Natural killer cell (primary cell): ENCODE measurements at places on chromosomes 11 and 22. TPM values are rescaled to one million over a fixed set of nuclear protein-coding genes. Genes with fewer than 3 reads are reported as not detected.
A peak's percentile ranks its signal among the peaks of the same experiment; 100 is the strongest.

DNA sequence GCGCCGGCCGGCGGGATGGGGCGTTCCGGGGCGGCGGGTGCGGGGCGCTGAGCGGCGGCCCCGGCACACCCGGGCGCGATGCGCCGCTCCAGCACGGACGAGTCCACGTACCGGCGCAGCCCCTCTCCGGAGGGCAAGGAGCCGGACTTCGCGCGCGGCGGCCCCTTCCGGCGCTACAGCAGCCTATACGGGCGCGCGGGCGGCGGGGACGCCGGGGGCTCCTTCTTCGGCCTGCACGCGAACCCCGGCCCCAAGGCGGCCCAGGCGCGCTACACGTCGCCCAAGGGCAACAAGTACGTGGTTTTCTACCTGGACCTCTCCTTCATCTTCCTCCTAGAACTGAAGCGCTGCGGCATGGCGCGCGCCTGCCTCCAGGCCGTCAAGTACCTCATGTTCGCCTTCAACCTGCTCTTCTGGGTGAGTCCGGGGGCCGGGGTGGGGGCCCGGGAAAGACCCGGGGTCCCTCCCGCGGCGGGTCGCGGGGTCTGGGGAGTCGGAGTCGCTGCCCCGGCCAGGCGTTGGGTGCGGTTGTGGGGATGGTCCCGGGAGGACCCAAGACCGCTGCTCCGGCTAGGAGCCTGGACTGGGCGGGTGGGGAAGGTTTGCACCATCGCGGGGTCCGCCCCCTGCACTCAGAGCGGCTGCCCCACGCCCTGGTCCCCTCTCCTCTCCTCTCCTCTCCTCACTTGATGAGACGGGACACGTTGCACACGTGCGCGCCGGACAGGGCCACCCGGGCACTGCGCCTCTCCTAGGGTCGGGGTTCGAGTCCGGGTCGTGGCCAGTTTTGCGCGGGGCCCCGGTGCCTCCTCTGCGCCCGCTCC is 7.5 kb downstream of the TSPAN4 start:
- no peak for DNase-seq

The SLC25A17 gene
- total RNA-seq, result 10.0 TPM

GRCh38 chr22:48405741-48406140 is 1421.9 kb downstream of the BRD1 start:
- no peak for DNase-seq

- no peak for DNase-seq
Observed at GRCh38 chr11:74019104-74019738, 10.3 kb upstream of the UCP3 start.

- no peak for DNase-seq
Observed at GRCh38 chr11:35151683-35152280, 12.8 kb downstream of the CD44 start.

GRCh38 chr22:46000081-46001027 is 23.4 kb upstream of the WNT7B start:
- no peak for DNase-seq

- peak; percentile 51 for DNase-seq
Observed at GRCh38 chr22:50399751-50400331, 56.7 kb downstream of the PPP6R2 start.

The DDIAS gene
- 2.4 TPM for total RNA-seq

The CACNA1I gene
- total RNA-seq, result 0.72 TPM

- DNase-seq, result no peak
Observed at GRCh38 chr22:28488825-28489224, 190.8 kb downstream of the TTC28 start.

The NNMT gene
- 2.0 TPM for total RNA-seq

GRCh38 chr11:27926981-27927481 is 180.9 kb downstream of the KIF18A start:
- DNase-seq, result no peak

The MPPED1 gene
- total RNA-seq, result not detected

DNA sequence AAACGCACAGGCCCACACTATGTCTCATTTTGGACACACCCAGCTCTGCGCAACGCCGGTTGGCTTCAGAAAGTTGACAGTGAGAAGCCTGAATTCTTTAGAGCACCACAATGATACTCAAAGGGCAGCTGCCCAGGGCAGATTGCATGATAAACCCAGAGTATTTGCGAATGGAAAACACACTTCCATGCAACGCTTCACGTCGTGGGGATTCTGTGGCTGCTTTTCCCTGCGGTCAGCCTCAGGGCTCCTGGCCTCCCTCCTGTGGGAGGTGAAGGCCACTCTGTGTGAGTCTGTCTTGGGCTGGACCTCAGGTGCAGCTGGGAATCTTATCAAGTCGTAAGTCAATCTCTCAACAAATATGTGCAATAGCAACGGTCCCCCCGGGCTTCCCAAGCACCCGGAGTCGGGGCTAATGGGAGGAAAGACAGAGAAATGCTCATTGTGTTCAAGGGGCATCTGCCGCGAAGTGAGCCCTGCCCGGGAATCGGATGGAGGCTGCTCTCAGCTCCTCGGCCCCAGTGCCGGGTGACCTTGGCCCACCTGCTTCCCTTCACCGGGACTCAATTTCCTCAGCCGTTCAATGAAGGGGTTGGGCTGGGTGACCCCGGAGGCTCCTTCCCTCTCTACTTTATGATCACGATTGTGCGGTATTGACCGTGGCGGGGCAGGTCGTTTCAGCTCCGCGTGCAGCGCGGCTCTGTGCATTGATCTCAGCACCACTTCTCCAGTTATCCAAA is 623.6 kb downstream of the BRD1 start:
- DNase-seq, result no peak

The CRYAB gene
- total RNA-seq, result not detected

DNA sequence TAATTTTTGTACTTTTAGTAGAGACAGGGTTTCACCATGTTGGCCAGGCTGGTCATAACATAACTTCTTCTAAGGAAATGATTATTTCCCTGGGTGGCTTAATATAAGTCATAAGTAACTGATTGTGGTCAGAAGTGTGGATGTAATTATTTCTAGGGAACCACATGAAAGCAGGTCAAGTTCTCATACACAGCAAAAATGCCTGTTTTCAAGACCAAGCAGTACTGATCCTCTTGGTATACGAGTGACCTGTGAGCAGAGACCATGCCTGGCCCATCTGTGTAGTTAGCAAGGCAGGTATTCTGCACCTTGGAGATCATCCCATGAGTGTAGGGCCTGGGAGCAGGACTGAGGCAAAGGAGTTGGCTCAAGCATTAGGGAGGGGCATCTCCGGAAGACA is 32.5 kb upstream of the NUCB2 start:
- DNase-seq, result no peak

The RAG1 gene
- 0.96 TPM for total RNA-seq

DNA sequence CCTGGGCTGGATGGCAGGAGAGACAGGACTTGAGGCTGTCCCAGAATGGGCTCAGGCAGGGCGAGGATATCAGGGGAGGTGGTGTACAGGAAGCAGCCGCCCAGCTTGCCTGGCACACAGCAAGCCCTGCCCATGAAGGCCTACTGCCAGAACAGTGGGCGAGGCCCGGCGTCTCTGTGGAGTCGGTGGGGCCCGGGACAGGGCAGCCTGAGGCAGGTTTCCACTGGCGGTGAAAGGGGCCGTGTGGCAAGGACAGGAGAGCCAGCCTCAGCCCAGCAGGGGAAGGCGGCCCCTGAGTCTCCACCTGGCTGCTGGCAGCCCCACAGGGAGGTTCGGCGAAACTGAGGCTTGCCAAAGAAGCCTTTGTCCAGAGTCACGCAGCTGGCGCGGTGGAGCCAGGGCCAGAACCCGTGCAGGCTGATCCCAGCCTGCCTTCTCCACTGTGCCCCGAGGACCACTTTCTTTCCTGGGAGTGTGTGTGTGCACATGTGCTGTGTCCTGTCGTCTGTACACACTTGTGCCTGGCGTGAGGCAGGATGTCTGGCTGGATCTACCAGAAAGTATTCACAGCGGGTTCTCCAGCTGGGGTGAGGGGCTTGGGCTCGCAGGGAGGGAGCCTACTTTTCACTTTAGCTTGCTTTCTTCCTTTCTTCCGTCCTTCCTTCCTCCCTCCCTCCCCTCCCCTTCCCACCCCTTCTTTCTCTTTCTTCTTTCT is 1.2 kb downstream of the TSPO start:
- DNase-seq, result peak; percentile 44

GRCh38 chr11:20042811-20043341 is 117.4 kb downstream of the DBX1 start:
- no peak for DNase-seq

DNA sequence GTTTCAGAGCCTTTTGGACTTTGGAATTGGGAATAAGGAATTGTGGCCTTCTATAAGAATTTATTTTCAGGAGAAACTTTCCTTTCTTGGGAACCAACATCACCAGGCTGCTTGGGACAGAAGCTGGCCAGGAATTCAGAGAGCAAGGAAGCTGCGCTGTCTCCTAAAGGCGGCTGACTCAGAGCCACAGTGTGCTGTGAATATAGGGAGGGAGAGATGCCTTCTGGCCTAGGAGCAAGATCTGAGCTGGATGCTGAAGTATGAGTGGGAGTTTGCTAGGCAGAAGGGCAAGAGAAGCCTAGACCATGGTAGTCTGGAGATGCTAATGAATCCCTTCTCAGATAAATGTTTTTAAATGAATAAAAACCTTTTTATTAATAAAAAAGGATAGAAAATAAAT is 213.7 kb upstream of the TBCEL start:
- DNase-seq, result no peak

DNA sequence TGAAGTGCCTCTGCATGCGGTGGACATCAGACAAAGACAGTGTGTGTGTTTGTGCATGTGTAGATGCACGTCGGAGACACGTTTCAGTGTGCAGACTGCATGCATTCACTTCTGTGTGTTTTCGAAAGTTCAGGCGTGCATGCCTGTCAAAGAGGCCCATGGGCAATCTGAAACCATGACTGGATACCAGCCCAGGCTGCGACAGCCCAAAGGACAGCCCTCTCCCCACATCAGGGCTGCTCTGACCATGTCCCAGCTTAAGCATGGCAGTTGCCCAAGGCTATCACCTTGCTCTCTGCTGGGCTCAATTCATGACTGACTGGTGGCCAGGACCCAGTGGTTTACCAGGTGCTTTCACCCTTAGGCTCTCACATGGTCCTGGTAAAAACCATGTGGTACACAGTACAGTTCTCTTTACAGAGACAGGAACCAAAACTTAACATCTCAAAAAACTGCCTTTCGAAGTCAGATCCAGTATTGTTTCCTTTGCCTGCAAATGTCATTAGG is 423.7 kb upstream of the CADM1 start:
- DNase-seq, result no peak

GRCh38 chr22:36384766-36385481 is 2.8 kb downstream of the MYH9 start:
- DNase-seq, result no peak

GRCh38 chr22:27620367-27621154 is 181.0 kb downstream of the MN1 start:
- DNase-seq, result no peak

DNA sequence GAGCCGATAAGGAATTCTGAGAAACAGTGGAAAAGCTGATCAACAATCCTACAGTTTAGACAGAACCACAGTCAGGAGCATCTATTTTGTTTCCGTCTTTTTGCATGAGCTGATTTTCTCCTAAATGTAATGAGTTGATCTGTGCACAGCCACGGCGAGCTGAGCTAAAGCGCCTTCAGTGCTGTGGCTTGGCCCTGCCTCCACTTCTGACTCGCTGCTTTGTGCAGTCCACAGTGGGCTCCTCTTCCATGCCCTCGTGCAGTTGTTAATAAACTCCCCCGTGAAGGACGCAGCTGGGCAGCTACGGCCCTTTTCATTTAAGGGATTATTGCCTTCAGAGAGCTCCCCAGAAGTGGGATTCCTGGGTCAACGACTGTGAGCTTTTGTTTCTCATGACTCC is 39.4 kb downstream of the SCUBE1 start:
- DNase-seq, result no peak

DNA sequence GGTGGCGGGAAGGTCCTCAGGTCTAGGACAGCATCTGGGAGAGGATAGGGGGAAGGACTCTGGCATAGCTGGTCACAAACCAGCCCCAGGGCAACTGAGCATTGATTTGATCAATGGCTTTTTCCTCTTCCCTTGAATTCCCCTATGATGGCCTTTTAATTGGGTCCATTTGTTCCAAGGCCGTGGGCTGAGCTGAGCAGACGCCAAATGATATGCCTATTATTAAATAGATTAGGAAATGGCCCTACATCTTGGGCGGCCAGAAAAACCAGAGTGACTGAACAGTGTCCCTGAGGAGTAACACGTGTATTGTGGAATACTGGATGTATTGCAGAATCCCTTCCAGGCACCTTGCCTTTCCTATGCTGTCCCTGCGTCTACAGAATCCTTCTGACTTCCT is 26.7 kb upstream of the P2RY6 start:
- DNase-seq, result no peak

GRCh38 chr11:12547953-12548650 is 126.1 kb upstream of the TEAD1 start:
- DNase-seq, result no peak

The MISFA gene
- total RNA-seq, result 2.2 TPM

DNA sequence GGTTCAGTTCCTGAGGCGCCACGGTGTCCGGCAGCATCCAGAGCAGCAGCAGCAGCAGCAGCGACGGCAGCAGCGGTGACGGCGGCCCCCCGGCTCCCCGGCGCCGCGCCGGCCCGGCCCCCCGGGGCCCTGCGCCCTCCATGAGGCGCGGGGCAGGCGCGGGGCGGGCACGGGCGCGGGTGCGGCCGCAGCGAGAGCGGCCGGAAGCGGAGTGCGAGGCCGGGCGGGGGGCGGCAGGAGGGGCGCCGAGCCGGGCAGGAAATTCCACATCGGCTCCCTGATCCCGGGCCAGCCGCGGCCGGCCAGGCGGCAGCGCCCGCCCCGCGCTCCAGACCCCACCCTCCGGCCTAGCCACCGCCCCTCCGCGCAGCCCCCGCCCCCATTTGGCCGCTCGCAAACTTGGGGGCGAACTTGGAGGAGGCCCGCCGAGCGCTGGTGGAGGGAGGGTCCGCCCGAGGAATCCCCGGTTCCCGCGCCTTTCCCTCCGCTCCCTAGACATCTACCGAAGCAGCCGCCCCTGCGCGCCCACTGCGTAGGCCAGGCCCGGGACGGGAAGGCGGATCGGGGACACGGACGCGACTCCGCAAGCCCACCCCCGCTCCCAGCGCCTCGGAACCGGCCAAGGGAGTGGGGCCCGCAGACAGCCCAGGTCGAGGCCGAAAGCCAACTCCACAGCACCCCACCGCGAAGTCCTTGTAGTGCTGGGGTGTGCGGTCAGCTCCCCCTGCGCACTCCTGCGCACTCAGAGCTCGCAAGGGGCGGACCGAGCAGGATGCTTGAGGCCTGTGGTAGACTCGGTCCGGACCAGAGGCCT is at the start of gene SCARF2:
Gene SCARF2, minus strand, starts transcription at position 213 of the 814 bp plus-strand sequence. Its CDS starts 71 bp downstream, at position 142.
- no peak for DNase-seq

DNA sequence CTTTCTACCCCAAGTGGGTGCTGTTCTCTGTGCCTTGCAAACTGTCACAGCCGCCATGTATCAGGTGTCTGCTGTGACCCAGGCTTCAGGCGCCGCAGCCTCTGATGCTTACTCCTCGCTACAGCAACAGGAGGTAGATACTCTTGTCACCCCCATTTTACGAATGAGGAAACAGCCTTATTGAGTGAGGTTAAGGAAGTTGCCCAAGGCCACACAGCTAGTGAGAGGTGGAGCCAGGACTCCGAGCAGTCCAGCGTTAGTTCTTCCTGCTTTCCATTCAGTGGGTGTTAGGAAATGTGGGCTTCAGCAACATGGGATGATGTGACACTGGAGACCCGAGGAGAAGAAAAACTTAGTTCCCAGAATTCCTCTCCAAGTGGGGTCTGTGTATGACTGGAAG is 14.3 kb downstream of the RNF215 start:
- no peak for DNase-seq

- DNase-seq, result peak; percentile 31
Observed at GRCh38 chr11:2526808-2527381, 82.1 kb downstream of the KCNQ1 start.

- no peak for DNase-seq
Observed at GRCh38 chr11:128351168-128351567, 236.2 kb downstream of the ETS1 start.

GRCh38 chr22:17283423-17283822 is 64.2 kb upstream of the ADA2 start:
- no peak for DNase-seq
